Heart left ventricle (tissue), 16 donors: ENCODE measurements at places on chromosomes 16 and 17. TPM values are rescaled to one million over a fixed set of nuclear protein-coding genes. Genes with fewer than 3 reads are reported as not detected.

DNA sequence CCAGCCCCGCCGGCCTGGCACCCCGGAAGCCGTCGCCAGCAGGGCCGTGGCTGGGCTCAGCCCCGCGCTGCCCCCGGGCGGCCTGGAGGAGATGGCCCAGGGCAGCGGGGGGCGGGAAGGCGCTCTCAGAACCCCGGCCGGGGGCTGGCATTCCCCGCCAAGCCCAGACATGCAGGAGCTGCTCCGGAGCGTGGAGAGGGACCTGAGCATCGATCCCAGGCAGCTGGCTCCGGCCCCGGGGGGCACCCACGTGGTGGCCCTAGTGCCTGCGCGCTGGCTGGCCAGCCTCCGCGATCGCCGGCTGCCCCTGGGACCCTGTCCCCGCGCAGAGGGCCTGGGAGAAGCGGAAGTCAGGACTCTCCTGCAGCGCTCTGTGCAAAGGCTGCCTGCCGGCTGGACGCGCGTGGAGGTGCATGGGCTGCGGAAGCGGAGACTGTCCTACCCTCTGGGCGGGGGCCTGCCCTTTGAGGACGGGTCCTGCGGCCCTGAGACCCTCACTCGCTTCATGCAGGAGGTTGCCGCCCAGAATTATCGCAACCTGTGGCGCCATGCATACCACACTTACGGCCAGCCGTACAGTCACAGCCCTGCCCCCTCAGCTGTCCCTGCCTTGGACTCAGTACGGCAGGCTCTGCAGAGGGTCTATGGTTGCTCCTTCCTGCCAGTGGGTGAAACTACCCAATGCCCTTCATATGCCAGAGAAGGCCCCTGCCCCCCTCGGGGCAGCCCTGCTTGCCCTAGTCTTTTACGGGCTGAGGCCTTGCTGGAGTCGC is 551 bp downstream of the WDR81 start:
- no peaks in the 10 kb centered on the region for H3K4me1 ChIP-seq
- H3K27ac ChIP-seq, result peak overlapping the region; percentile 90
- H3K36me3 ChIP-seq, result no peaks in the 10 kb centered on the region
- peak overlapping the region; percentile 71 for H3K4me3 ChIP-seq
- no peaks in the 10 kb centered on the region for H3K27me3 ChIP-seq
- DNase-seq, result no peak

- no peak for DNase-seq
- no peaks in the 10 kb centered on the region for H3K36me3 ChIP-seq
- no peak overlapping the region for H3K4me3 ChIP-seq
- H3K27ac ChIP-seq, result no peak overlapping the region
- no peaks in the 10 kb centered on the region for H3K27me3 ChIP-seq
- H3K4me1 ChIP-seq, result no peaks in the 10 kb centered on the region
Observed at GRCh38 chr17:17523001-17523730, 27.0 kb upstream of the RASD1 start.

- no peaks in the 10 kb centered on the region for H3K36me3 ChIP-seq
- no peak overlapping the region for H3K27ac ChIP-seq
- no peaks in the 10 kb centered on the region for H3K4me1 ChIP-seq
- DNase-seq, result no peak
- H3K4me3 ChIP-seq, result no peak overlapping the region
Observed at GRCh38 chr17:62876673-62877405, 68.7 kb upstream of the MARCHF10 start.

DNA sequence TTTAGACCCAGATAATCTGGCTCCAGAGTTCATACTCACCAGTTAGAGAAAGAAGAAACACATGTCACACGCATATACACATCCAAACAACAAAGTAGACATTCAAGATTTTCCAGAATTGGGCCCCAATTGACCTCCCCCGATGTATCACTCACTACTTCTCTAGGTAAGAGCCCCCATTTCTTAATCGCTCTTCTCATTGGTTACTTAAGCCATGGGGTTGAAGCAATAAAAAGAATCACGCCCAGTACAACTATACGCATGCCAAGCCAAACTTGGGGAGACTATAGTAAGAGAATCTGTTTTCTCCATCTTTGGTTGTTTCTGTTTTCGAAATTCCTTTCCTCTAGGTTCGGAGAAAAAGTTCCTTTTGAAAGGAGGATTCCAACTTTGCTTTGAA is 565 bp downstream of the DDX52 start:
- no peaks in the 10 kb centered on the region for H3K27me3 ChIP-seq
- peaks cover 35% of the 10 kb centered on the region for H3K36me3 ChIP-seq
- H3K27ac ChIP-seq, result peak overlapping the region; percentile 79
- no peak for DNase-seq
- H3K4me3 ChIP-seq, result peak overlapping the region; percentile 71
- H3K4me1 ChIP-seq, result peaks cover 26% of the 10 kb centered on the region

- H3K36me3 ChIP-seq, result peaks cover 25% of the 10 kb centered on the region
- H3K27me3 ChIP-seq, result no peaks in the 10 kb centered on the region
- peak overlapping the region; percentile 94 for H3K4me3 ChIP-seq
- peaks cover 36% of the 10 kb centered on the region for H3K4me1 ChIP-seq
Observed at GRCh38 chr16:2753733-2754020, 1.2 kb downstream of the SRRM2 start.

DNA sequence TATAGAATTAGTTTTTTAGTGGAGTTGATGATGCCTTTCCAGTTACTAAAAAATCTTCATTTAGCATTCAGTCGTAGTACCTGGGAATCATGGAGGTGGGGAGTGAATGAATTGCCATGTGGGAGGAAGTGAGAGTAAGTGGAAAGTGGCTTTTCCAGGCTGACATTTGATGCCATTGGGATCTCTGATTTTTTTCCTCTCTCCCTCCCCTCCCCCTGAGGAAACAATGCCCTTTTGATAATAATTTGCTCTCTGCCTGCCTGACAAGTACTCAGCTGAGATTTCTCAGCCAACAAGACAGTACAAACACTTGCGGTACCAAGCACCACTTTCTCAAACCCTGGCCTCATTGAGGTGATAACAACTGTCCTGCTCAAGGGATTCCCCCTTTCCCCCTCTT is 2.2 kb downstream of the UBE2Z start:
- no peaks in the 10 kb centered on the region for H3K27me3 ChIP-seq
- no peak for DNase-seq
- peak overlapping the region; percentile 97 for H3K27ac ChIP-seq
- peaks cover 46% of the 10 kb centered on the region for H3K36me3 ChIP-seq
- no peak overlapping the region for H3K4me3 ChIP-seq
- H3K4me1 ChIP-seq, result no peaks in the 10 kb centered on the region

- H3K4me3 ChIP-seq, result peak overlapping the region; percentile 23
- no peaks in the 10 kb centered on the region for H3K4me1 ChIP-seq
- DNase-seq, result no peak
Observed at GRCh38 chr16:4064950-4065352, 51.3 kb downstream of the ADCY9 start.

DNA sequence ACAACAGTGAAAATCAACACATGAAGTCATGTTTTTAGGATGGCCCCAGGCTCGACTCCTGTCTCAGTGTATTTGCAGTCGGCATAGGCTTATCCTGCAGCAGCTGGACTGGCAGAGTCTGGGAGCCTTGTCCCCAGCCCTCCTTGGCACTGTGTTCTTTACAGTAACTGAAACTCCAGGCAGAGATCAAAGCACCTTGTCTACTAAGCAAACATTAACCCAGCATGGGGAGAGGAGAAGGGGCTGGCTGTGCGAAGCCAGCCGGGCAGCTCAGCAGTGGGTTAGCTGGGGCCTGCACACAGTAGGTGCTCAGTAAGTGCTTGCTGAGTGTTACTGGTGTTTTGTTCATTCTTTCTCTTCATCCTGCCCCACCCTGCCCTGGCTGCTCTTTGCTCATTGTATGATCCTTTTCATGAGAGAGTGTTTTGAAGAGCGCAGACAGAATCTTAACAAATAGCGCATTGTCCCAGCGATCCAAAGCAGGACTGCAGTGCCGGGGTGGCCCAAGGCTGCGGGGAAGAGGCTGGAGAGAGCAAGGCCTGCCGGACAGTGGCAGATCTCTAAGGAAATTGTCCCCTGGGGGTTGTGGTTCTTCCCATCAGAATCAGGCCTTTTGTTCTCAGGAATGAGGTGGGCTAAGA is 23.5 kb upstream of the ITGB4 start:
- no peak overlapping the region for H3K4me3 ChIP-seq
- H3K36me3 ChIP-seq, result peaks cover 11% of the 10 kb centered on the region
- H3K27me3 ChIP-seq, result no peaks in the 10 kb centered on the region
- DNase-seq, result peak; percentile 40

GRCh38 chr17:82051776-82052637 is at the start of the genes GPS1 and RFNG:
Gene GPS1 (plus strand): TSS chr17:82051898. CDS start chr17:82051932, 34 bp downstream.
Gene RFNG (minus strand): TSS chr17:82051811. CDS start chr17:82051766, 45 bp downstream.
- peak; percentile 90 for DNase-seq
- peaks cover 3% of the 10 kb centered on the region for H3K4me1 ChIP-seq
- peak within 1 kb of the TSS; percentile 80 for H3K4me3 ChIP-seq
- no peak within 1 kb of the TSS for H3K27ac ChIP-seq
- peaks cover 62% of the 10 kb centered on the region for H3K36me3 ChIP-seq

DNA sequence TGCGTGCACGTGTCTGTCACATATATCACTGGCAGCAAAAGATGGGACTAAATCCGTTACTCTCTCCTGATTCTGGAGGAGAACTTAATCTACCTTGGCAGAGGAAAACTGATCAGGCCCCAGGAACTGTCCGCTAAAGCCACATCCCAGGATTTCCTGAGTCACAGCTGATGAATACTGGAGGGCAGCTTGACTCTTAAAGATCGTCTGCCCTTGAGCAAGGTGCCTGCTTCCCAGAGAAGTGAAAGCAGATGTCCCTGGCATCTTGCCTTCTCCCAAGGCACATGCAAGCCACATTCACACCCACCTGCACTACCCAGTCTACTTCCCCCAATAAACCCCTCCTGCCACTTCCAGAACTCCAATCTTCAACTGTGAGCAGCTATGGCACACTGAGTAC is 99.8 kb downstream of the CPPED1 start:
- no peaks in the 10 kb centered on the region for H3K4me1 ChIP-seq
- DNase-seq, result no peak
- H3K36me3 ChIP-seq, result peaks cover 3% of the 10 kb centered on the region
- H3K27ac ChIP-seq, result no peak overlapping the region

GRCh38 chr16:79893445-79893844 is 292.9 kb upstream of the MAF start:
- no peaks in the 10 kb centered on the region for H3K36me3 ChIP-seq
- no peak overlapping the region for H3K4me3 ChIP-seq
- no peak for DNase-seq
- H3K27ac ChIP-seq, result no peak overlapping the region
- H3K27me3 ChIP-seq, result no peaks in the 10 kb centered on the region

GRCh38 chr16:76204249-76204648 is 73.0 kb upstream of the CNTNAP4 start:
- H3K4me3 ChIP-seq, result no peak overlapping the region
- no peaks in the 10 kb centered on the region for H3K27me3 ChIP-seq
- no peak for DNase-seq
- H3K27ac ChIP-seq, result no peak overlapping the region
- H3K36me3 ChIP-seq, result no peaks in the 10 kb centered on the region
- no peaks in the 10 kb centered on the region for H3K4me1 ChIP-seq

The DECR2 gene
- total RNA-seq, result 12.6 TPM

The HEATR9 gene
- not detected for total RNA-seq

The CCDC92B gene
- not detected for total RNA-seq

The TMC6 gene
- total RNA-seq, result 69.9 TPM

The SMIM22 gene
- not detected for total RNA-seq

The CX3CL1 gene
- total RNA-seq, result 23.7 TPM

The NOXO1 gene
- not detected for total RNA-seq

The KRTAP17-1 gene
- total RNA-seq, result not detected

The CETP gene
- total RNA-seq, result 3.1 TPM
